ENCODE measurements at places on chromosomes 16 and 17.

- no peak for DNase-seq
These were observed 95.4 kb downstream of the PRKCB start for GRCh38 chr16:23931199-23931598.

DNA sequence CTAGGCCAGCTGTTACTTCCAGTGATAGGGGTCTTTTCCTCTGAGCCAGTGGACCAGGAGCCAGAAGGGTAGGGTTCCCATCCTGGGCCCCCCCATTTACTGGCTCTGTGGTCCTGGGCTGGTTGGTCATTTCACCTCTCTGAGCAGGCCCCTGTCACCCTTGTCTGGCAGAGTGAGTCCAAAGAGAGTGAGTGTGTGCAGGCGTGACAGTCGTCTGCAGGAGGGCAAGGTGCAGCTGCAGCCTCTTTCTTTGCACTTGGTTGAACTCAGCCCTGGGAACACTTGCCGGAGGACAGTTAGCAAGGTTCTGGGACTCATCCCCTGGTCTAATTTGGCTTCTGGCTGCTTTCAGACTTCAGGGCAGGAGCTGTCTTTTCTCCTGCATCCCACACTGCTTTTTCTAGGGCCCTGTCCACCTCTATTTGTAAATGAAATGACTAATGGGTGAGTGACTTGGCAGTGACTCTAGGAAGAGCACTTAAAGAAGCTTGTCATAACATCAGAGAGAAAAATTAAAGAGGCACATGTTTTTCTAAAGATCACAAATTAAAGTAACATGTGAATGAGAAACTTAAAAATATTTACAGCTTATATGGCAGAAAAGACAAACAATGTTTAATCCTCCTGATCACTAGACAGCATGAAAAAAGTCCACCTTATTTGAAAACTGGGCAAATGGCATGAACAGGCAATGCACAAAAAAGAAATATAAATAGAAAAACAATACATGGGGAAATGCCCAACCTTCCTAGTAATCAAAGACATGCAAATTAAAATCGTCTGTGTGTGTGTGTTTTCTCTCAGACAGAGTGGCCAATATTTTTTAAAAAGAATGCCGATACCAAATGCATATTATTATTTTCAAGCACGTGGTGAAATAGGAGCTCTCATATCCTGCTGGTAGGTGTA lies 137.5 kb downstream of the NTN1 start:
- DNase-seq = no peak

DNA sequence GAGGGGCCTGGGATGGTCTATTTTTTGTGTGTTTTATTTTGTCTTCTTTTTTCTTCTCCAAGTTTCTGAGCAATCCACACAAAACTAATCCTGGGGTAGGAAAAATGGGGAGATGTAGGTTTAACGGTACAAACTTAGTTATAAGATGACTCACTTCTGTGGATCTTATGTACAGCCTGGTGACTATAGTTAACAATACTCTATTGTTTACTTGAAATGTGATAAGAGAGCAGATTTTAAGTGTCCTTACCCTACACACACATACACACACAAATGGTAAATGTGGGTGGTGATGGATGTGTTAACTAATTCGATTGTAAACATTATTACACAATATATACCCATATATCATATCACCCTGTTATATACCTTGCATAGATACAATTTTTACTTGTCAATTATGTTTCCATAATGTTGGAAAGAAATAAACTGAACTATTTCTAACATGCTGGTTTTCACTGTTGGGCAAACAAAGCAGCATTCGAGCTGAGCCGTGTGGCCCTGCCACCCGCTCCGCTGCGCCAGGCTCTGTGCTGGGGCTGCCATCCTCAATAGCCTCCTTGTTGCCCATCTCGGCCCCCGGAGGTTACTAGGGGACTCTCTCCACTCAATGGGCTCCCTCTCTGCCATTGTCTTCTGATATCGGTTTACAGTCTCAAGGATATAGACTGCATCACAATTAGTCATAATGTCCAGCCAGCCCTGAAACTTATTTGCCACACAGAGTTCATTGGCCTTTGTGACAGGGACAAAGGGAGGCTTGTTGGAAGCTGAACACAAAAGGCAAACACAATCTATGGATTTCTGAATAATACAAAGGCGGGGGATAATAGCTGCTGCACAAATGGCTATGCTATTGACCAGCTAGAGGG lies 380.3 kb upstream of the MAF start:
- DNase-seq = no peak

- DNase-seq = no peak
These were observed 27.7 kb upstream of the CLEC18B start for GRCh38 chr16:74448990-74449389.

DNA sequence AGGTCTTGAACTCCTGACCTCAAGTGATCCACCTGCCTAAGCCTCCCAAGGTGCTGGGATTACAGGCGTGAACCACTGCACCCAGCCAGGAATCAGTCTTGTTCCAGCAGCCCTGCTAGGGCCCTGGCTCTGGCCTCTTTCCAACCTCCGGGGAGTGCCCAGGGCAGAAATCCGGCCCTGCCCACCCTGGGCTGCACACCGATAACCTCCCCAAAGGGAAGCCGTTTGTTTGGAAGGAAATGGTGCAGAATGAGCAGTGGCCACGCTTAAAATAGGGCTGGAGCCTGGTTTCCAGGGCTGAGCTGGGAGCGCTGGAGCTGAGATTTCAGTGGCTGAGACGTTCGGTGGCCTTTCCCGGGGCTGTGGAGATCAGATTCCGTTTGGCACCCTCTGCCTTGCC lies 17.8 kb upstream of the EMP2 start:
- no peak for DNase-seq

DNA sequence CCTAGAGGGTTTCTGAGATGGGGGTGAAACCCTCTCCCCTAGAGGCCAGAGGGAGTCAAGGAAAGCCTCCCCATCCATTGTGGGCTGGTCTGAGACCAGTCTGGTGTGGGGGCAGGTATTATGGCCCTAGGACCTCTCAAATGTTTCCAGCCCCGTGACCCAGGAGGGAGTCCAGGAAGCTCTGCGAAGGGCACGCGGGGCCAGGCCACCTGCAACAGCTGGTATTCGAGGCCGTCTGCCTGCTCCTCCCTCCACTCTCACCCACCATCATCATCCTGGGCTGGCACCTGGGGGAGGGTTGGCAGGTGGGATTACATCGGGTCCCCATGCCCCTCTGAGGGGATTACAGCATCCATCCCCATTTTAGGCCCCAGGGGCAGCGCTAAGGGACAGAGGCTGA lies 38.1 kb upstream of the DLX4 start:
- no peak for DNase-seq

DNA sequence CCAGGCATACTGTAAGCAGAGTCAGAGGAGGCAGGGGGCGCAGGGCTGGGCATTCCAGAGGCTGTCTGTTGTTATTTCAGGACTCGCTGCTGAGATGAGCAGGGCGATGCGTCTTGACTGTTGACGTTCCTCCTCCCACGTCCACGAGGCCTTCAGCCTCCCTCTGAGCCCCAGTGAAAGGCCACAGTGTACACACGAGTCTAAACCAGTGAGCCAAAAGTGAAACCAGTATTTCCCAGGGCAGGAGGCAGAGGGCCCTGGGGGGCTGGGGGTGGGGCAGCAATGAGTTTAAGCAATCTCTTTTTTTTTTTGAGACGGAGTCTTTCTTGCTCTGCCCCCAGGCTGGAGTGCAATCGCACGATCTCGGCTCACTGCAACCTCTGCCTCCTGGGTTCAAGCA lies 21.5 kb downstream of the SMTNL2 start:
- DNase-seq = no peak

- DNase-seq = no peak
These were observed 9.4 kb downstream of the RPH3AL start for GRCh38 chr17:343211-343610.

- DNase-seq = no peak
These were observed at the start of gene CHMP6 for GRCh38 chr17:80991645-80992076. Gene CHMP6 (plus strand): TSS chr17:80991841. CDS start chr17:80991919, 78 bp downstream.

- DNase-seq = no peak
These were observed 106.2 kb downstream of the BRIP1 start for GRCh38 chr17:61757168-61757567.

- DNase-seq = no peak
These were observed 356.2 kb downstream of the RBFOX1 start for GRCh38 chr16:7688811-7689210.

- DNase-seq = no peak
These were observed 444 bp downstream of the HELZ start for GRCh38 chr17:67244431-67245072.

GRCh38 chr16:13866073-13866472 lies 53.9 kb upstream of the ERCC4 start:
- DNase-seq = peak; percentile 3
